Epithelial cell of esophagus (primary cell): ENCODE measurements at places on chromosomes 1 and 21.

DNA sequence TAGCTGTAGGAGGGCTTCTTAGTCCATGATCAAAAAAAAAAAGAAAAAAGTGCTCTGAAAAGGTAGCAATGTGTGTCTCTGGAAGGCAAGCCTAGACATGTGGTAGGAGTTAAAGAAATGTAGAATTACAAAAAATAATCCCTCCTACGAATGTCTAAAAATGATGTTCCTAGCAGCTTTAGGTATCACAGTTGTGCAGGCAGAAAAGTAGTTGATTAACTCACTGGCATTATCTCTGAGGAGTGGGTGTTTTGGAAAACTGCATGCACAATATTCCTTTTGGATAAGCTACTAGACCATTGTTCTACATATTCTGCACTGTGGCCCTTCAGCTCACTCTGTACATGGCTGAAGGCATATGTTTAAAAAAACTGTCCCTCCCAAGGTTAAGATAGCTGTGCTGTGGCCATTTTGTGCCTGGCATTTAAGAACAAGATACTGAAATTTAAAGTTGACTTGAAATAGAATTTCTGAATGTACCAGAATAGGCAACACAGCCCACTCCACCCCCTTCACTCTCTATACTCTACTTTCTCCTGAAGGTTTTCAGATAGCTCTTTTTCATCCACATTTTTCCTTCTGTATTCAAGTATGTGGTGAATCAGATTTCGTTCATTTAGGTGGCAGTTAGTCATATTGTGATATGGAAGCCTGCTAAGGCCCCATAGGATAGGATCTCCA, 463.9 kb upstream of the LRRC7 start:
- peak; percentile 13 for DNase-seq

DNA sequence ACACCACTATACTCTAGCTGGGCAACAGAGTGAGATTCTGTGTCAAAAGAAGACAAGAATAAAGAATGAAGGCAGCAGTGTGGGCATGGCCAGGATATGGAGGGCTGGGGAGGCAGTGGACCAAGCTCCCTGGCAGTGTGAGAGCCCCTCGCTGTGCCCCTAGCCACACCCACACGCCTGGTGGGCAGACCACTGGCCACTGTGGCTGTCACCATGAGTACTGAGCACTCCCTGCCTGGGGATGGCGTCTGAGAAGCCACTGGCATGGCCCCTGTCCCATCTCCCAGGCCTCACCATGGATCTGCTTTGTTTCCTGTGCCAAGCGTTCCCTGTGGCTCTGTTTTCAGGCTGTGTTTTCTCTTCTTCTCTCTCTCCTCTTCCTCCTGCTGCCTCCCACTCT, 51.7 kb downstream of the STUM start:
- DNase-seq: no peak

- peak; percentile 68 for DNase-seq
Observed at GRCh38 chr1:15994590-15995351, 9.3 kb upstream of the SRARP start.

DNA sequence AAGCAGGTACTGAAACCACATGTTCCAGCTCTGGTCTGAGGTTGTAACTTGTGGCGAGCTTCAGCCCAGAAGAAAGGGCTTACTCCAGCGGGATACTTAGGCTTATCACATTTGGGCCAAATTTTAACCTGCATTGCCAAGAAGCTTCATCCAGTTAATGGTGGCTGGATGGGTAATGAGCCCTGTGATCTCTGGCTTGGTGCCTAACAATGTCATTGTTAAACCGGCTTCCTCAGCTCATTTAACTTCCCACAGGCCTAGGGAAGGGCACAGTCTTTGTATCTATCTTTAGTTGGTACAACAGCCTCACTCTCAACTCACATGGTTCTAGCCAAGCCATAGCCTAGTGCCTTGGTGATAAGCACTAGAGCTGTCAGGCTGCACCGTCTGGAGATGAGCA, 43.6 kb upstream of the CCDC190 start:
- no peak for DNase-seq

- DNase-seq: no peak
Observed at GRCh38 chr1:20117236-20117635, 2.1 kb downstream of the PLA2G2D start.
